Tongue (tissue), 3 donors: ENCODE measurements at places on chromosomes 1 and 21. TPM values are rescaled to one million over a fixed set of nuclear protein-coding genes. Genes with fewer than 3 reads are reported as not detected.

The SPRR1A gene
- total RNA-seq, result not detected

The ALX3 gene
- total RNA-seq, result not detected

The PSRC1 gene
- total RNA-seq, result 5.4 TPM

The DYNLT5 gene
- 5.3 TPM for total RNA-seq

The RPF1 gene
- 27.9 TPM for total RNA-seq

The KIAA0040 gene
- 21.8 TPM for total RNA-seq

The PGLYRP3 gene
- total RNA-seq, result 2.4 TPM

The KANK4 gene
- 16.1 TPM for total RNA-seq

The KRTAP7-1 gene
- not detected for total RNA-seq

The ZNF683 gene
- total RNA-seq, result not detected

The PTCH2 gene
- total RNA-seq, result 4.9 TPM

The GNAT2 gene
- 0.21 TPM for total RNA-seq

The CTTNBP2NL gene
- 12.6 TPM for total RNA-seq

The C1orf50 gene
- total RNA-seq, result 5.9 TPM

The HAO2 gene
- total RNA-seq, result 0.21 TPM

The MRAP gene
- total RNA-seq, result not detected

The PDZK1 gene
- not detected for total RNA-seq

The KCNJ9 gene
- total RNA-seq, result not detected

The SHE gene
- 10.7 TPM for total RNA-seq

The C1QC gene
- 20.5 TPM for total RNA-seq

The CYP4A11 gene
- total RNA-seq, result not detected

The NPL gene
- 3.4 TPM for total RNA-seq

The SPOCD1 gene
- 0.21 TPM for total RNA-seq

The NBPF1 gene
- total RNA-seq, result 173 TPM

The GBP5 gene
- 0.72 TPM for total RNA-seq

The CR2 gene
- not detected for total RNA-seq

The AIM2 gene
- total RNA-seq, result not detected

The SZRD1 gene
- 24.1 TPM for total RNA-seq

The HENMT1 gene
- total RNA-seq, result 15.1 TPM

The TMEM201 gene
- total RNA-seq, result 14.4 TPM

The CCDC18 gene
- 8.6 TPM for total RNA-seq

The DIP2A gene
- total RNA-seq, result 36.1 TPM

The IVL gene
- 7.7 TPM for total RNA-seq

The SPRR4 gene
- total RNA-seq, result not detected

The SCMH1 gene
- 55.0 TPM for total RNA-seq

The LCE3B gene
- total RNA-seq, result not detected

The ASPM gene
- 23.7 TPM for total RNA-seq

The ANGPTL7 gene
- 12.0 TPM for total RNA-seq

The MEX3A gene
- 4.0 TPM for total RNA-seq

The CDCA8 gene
- total RNA-seq, result 5.9 TPM

The FCRL2 gene
- total RNA-seq, result 0.10 TPM

The NFASC gene
- total RNA-seq, result 4.4 TPM

The CFHR3 gene
- total RNA-seq, result 0.51 TPM

The ACOT11 gene
- total RNA-seq, result 18.2 TPM

The IFNLR1 gene
- total RNA-seq, result 0.62 TPM

The DCAF8 gene
- total RNA-seq, result 113 TPM

The TEDDM1 gene
- not detected for total RNA-seq

The RIMS3 gene
- total RNA-seq, result 1.7 TPM

The HSF2BP gene
- 1.0 TPM for total RNA-seq

The CNTN2 gene
- 3.1 TPM for total RNA-seq

The DPM3 gene
- total RNA-seq, result 20.4 TPM

The HES2 gene
- 3.2 TPM for total RNA-seq

The NUP210L gene
- total RNA-seq, result 0.21 TPM
